ENCODE measurements at places on chromosomes 5 and 9.

GRCh38 chr9:85062385-85063022 is 393.0 kb downstream of the NTRK2 start:
- H3K36me3 ChIP-seq = no peaks in the 10 kb centered on the region
- no peak overlapping the region for H3K27ac ChIP-seq
- DNase-seq = no peak
- no peaks in the 10 kb centered on the region for H3K4me1 ChIP-seq
- H3K27me3 ChIP-seq = no peaks in the 10 kb centered on the region

DNA sequence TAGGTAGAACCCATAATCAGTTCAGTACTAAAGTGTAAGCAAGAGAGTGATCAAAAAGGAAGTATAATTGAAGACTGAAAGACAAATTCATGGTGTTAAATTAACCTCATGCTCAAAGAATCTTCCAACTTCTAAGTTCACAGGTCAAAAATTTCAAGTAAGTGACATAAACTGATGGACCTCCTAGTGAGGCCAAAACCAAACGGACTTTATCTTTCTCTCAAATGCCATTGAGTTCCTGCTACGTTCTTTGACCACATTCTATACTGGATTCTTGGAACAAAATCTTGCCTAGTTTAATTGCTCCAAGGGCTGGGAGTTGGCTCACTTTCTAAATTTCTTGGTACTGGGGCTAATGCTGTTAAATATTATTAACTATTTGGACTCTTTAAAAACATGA is 794.9 kb downstream of the TLE4 start:
- DNase-seq = no peak
- H3K27ac ChIP-seq = no peak overlapping the region
- H3K36me3 ChIP-seq = no peaks in the 10 kb centered on the region
- H3K4me1 ChIP-seq = no peaks in the 10 kb centered on the region
- H3K27me3 ChIP-seq = no peaks in the 10 kb centered on the region

GRCh38 chr5:6468104-6468503 is 19.4 kb downstream of the UBE2QL1 start:
- H3K36me3 ChIP-seq = no peaks in the 10 kb centered on the region
- no peak overlapping the region for H3K27ac ChIP-seq
- H3K27me3 ChIP-seq = no peaks in the 10 kb centered on the region
- H3K4me1 ChIP-seq = no peaks in the 10 kb centered on the region
- peak; percentile 65 for DNase-seq
- no peak overlapping the region for H3K4me3 ChIP-seq

DNA sequence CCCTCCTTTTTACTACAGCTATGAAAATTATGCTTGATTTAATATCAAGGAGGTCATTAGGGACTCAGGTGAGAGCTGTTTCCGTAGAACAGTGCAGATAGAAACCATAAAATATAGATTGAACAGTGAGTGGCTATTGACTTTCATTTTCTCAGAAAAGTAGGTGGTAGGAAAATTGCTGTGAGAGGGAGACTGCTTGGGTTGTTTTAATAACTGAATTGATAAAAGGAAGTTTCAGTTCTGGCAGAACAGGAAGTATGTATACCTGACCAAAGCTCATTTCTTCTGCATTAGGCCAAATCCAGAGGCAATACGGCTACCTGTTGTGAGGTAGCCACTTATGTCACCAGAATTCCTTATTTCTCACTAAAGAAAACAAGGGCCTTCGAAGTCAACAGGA is 761.7 kb upstream of the ARRDC3 start:
- H3K27ac ChIP-seq = no peak overlapping the region
- DNase-seq = no peak
- no peaks in the 10 kb centered on the region for H3K36me3 ChIP-seq
- no peaks in the 10 kb centered on the region for H3K4me1 ChIP-seq
- H3K27me3 ChIP-seq = no peaks in the 10 kb centered on the region

GRCh38 chr5:132468656-132469379 is 21.8 kb downstream of the IRF1 start:
- H3K4me3 ChIP-seq = no peak overlapping the region
- no peak for DNase-seq
- peaks cover 40% of the 10 kb centered on the region for H3K4me1 ChIP-seq
- no peak overlapping the region for H3K27ac ChIP-seq
- no peaks in the 10 kb centered on the region for H3K27me3 ChIP-seq

DNA sequence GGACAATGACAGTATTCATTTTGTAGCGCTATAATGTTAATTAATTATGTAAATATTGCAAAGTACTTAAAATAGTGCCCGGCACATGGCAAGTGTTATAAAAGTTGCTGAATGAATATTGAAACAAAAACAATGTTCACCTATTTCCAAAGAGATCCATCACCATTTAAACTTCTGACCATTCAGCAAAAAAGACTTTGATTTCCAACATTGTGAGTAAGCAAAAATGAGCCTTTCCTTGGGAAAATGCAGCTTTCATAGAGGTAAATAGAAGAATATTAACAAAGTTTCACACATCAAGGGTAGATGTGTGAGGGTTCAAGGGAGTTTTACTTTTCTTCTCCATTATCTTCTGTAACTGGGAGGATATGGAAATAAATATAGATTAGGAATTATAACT is 1089.4 kb upstream of the C9orf72 start:
- no peak for DNase-seq
- H3K27me3 ChIP-seq = no peaks in the 10 kb centered on the region
- no peaks in the 10 kb centered on the region for H3K4me1 ChIP-seq

DNA sequence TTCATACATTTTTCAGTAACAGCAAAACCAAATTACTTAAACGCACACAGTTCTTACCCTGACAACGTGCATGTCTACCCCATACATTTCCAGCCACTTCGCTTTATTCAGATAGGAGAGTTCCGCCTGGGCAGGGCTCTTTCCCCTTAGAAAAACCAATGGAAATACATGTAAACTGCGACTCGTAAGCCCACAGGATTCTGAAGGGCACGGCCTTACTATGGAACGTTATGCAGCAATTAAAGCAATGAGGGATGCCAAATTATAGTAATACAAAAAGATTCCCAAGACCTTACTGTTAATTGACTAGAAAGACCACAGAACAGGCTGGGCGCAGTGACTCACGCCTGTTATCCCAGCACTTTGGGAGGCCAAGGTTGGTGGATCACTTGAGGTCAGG is 64.5 kb downstream of the EPB41L4B start:
- no peak overlapping the region for H3K27ac ChIP-seq
- H3K4me3 ChIP-seq = no peak overlapping the region
- no peaks in the 10 kb centered on the region for H3K4me1 ChIP-seq
- DNase-seq = no peak
- no peaks in the 10 kb centered on the region for H3K27me3 ChIP-seq

DNA sequence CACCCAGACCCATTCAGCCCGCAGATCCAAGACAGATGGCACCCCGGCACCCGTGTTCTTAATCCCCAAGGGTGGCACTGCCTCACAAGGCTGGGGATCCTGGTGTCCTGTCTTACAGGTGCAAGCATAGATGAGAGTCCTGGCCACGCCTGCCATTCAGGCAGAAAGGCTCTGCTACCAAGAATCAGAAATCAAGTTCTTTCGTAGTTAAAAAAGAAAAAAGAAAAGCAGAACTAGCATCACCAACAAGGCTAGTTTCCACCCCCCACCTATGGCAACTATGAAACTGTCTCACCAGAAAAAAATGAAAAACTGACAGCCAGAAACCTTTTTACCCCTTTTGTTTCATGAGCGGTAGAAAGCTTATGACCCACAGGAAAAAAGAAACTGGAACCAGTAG is 170.4 kb downstream of the SYK start:
- no peak for DNase-seq
- H3K4me1 ChIP-seq = no peaks in the 10 kb centered on the region
- H3K27me3 ChIP-seq = no peaks in the 10 kb centered on the region

- no peak for DNase-seq
- no peaks in the 10 kb centered on the region for H3K36me3 ChIP-seq
- no peak overlapping the region for H3K27ac ChIP-seq
- no peaks in the 10 kb centered on the region for H3K27me3 ChIP-seq
- peaks cover 2% of the 10 kb centered on the region for H3K4me1 ChIP-seq
Measured at GRCh38 chr5:140329739-140330481, 16.5 kb downstream of the HBEGF start.

GRCh38 chr9:106596984-106597383 is 266.0 kb upstream of the ZNF462 start:
- no peak for DNase-seq
- no peak overlapping the region for H3K4me3 ChIP-seq
- H3K27me3 ChIP-seq = no peaks in the 10 kb centered on the region
- H3K36me3 ChIP-seq = no peaks in the 10 kb centered on the region

- no peak for DNase-seq
- H3K4me3 ChIP-seq = no peak overlapping the region
- peaks cover 4% of the 10 kb centered on the region for H3K4me1 ChIP-seq
- H3K27me3 ChIP-seq = no peaks in the 10 kb centered on the region
- no peaks in the 10 kb centered on the region for H3K36me3 ChIP-seq
Measured at GRCh38 chr9:137403269-137403668, 19.7 kb downstream of the EXD3 start.

GRCh38 chr5:112906637-112907036 is 15.4 kb downstream of the REEP5 start:
- no peaks in the 10 kb centered on the region for H3K27me3 ChIP-seq
- DNase-seq = no peak
- no peak overlapping the region for H3K27ac ChIP-seq
- peaks cover 8% of the 10 kb centered on the region for H3K36me3 ChIP-seq
- no peak overlapping the region for H3K4me3 ChIP-seq

GRCh38 chr5:166942948-166943347 is 1348.5 kb upstream of the WWC1 start:
- H3K4me1 ChIP-seq = no peaks in the 10 kb centered on the region
- H3K27me3 ChIP-seq = no peaks in the 10 kb centered on the region
- H3K27ac ChIP-seq = no peak overlapping the region
- no peaks in the 10 kb centered on the region for H3K36me3 ChIP-seq

DNA sequence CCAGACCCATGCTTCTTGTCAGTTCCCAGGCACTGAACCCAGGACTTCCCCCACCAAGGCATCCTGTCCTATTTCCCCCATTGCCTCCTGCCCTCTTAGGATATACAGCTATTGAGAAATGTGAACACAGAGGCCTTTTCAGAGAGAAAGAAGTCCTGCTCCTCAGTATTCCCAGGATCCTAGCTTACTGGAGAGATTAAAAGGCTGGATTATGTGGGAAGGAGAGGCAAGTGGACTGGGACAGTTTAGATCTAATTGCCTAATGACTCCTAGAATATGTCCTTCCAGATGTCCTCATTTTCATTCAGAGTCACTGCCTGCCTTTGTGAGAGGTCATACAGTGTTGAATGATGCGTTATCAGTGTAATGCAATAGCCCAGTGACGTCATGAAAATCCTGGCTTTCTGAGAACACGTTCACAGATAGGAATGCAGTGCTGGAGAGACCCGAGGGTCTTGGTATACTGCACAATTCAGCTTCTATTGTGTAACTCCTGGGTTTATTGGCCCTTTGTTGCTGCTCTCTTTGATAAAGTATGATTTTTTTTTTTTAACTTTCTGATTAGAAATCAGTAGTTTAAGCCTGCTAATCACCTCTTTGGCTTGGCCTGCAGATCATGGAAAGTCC is 26.2 kb downstream of the WWC1 start:
- peak overlapping the region; percentile 80 for H3K27ac ChIP-seq
- H3K4me3 ChIP-seq = no peak overlapping the region
- H3K4me1 ChIP-seq = peaks cover 35% of the 10 kb centered on the region
- no peaks in the 10 kb centered on the region for H3K36me3 ChIP-seq
- H3K27me3 ChIP-seq = no peaks in the 10 kb centered on the region

DNA sequence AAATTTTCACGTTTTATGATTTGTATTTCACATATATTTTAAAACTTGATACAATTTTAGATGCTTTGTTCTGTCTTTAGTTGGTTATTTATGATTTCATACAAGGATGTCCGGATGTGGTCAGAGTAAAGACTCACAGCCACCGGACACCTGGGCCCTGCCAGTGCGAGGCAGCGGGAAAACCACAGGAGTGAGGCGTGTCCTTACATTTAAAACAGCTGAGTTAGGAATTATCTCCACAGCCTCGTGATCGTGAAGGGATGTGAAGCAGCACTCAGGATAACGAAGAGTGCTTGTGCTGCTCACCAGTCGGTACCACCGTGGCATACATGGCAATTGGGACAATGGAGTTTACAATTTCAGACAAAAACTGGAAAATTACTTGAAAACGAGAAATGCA is 14.0 kb downstream of the SNX18 start:
- no peak for DNase-seq
- peak overlapping the region; percentile 59 for H3K27ac ChIP-seq
- peaks cover 46% of the 10 kb centered on the region for H3K4me1 ChIP-seq
- no peaks in the 10 kb centered on the region for H3K27me3 ChIP-seq
- no peaks in the 10 kb centered on the region for H3K36me3 ChIP-seq

- no peaks in the 10 kb centered on the region for H3K27me3 ChIP-seq
- no peak overlapping the region for H3K4me3 ChIP-seq
- peaks cover 3% of the 10 kb centered on the region for H3K36me3 ChIP-seq
- peaks cover 15% of the 10 kb centered on the region for H3K4me1 ChIP-seq
- H3K27ac ChIP-seq = no peak overlapping the region
Measured at GRCh38 chr9:114607671-114608524, 3.2 kb upstream of the TMEM268 start.

GRCh38 chr5:1164696-1165630 is 36.4 kb upstream of the SLC6A19 start:
- H3K4me3 ChIP-seq = no peak overlapping the region
- no peaks in the 10 kb centered on the region for H3K36me3 ChIP-seq
- H3K4me1 ChIP-seq = no peaks in the 10 kb centered on the region
- no peak for DNase-seq
- no peaks in the 10 kb centered on the region for H3K27me3 ChIP-seq

GRCh38 chr5:44443172-44443571 is 54.0 kb upstream of the FGF10 start:
- H3K36me3 ChIP-seq = no peaks in the 10 kb centered on the region
- H3K4me3 ChIP-seq = no peak overlapping the region
- no peaks in the 10 kb centered on the region for H3K4me1 ChIP-seq
- no peak for DNase-seq
- no peak overlapping the region for H3K27ac ChIP-seq
- H3K27me3 ChIP-seq = no peaks in the 10 kb centered on the region

DNA sequence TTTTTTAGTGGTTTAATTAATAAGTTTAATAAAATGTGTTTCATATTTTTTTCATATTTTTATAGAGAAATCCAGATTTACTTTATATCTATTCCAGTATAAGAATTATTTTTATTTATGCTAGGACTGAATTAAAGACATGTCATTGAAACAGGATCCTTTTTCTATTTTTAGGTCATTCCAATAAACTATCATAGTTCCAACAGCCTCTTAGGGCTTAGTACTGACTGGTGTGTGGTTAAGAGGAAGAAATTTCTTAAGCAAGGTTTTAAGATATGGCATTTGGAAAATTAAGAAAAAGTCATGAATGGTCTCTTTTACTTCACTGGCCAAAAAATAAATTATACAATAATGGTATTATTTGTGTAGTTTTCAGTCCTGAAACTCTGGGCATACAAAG is 31.2 kb upstream of the PRR16 start:
- no peak for DNase-seq
- no peaks in the 10 kb centered on the region for H3K36me3 ChIP-seq
- no peak overlapping the region for H3K27ac ChIP-seq
- H3K27me3 ChIP-seq = no peaks in the 10 kb centered on the region
- H3K4me3 ChIP-seq = no peak overlapping the region
- no peaks in the 10 kb centered on the region for H3K4me1 ChIP-seq

DNA sequence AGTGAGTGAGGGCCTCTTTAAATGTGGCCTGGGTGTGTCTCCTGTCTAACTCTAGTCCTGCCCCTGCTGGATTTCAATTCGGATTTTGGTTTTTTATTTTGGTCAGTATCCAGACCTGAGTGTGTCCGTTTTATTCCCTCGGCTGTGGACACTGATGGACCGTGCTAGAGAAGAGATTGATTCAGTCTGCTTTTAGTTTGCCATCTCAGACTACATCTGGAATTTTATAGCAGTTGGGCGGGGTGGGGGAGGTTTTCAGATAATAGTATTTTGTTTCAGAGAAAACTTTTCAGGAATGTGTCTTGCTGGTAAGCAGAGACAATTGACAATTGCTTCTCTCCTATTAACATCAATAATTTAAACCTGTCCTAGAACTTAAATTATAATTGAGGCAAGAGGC is 308.1 kb downstream of the ARHGAP26 start:
- no peak overlapping the region for H3K27ac ChIP-seq
- no peak overlapping the region for H3K4me3 ChIP-seq
- no peaks in the 10 kb centered on the region for H3K36me3 ChIP-seq
- no peak for DNase-seq

Data from kidney (tissue), 22 donors.